Tracheal epithelial cell (primary cell): ENCODE measurements at places on chromosomes 7 and 10. TPM values are rescaled to one million over a fixed set of nuclear protein-coding genes. Genes with fewer than 3 reads are reported as not detected.

KNDC1 gene
- total RNA-seq, result under 0.01 and 0.21 TPM in 2 replicates

NFE2L3 gene
- total RNA-seq, result 9.4 and 34.7 TPM in 2 replicates

COBL gene
- 1.1 and 4.3 TPM in 2 replicates for total RNA-seq

SPDYE6 gene
- not detected in 2 replicates for total RNA-seq

LRRN3 gene
- under 0.01 TPM in 1 of 2 replicates, not detected in the other for total RNA-seq

C10orf67 gene
- not detected in 2 replicates for total RNA-seq

MOGAT3 gene
- not detected in 2 replicates for total RNA-seq

CFAP70 gene
- 0.96 and 1.3 TPM in 2 replicates for total RNA-seq

PLEKHS1 gene
- under 0.01 TPM in 2 replicates for total RNA-seq

NKX2-3 gene
- not detected in 2 replicates for total RNA-seq

RASSF4 gene
- under 0.01 and 28.4 TPM in 2 replicates for total RNA-seq

RADIL gene
- not detected in 2 replicates for total RNA-seq

EBLN1 gene
- total RNA-seq, result not detected in 2 replicates

AFAP1L2 gene
- 9.4 and 15.7 TPM in 2 replicates for total RNA-seq

CALHM3 gene
- total RNA-seq, result not detected in 2 replicates

POU6F2 gene
- total RNA-seq, result not detected in 2 replicates

BTBD16 gene
- not detected in 2 replicates for total RNA-seq

CTBP2 gene
- 105 and 125 TPM in 2 replicates for total RNA-seq

MNX1 gene
- 0.24 TPM in 1 of 2 replicates, not detected in the other for total RNA-seq

GFRA1 gene
- total RNA-seq, result under 0.01 and 19.8 TPM in 2 replicates

SFXN4 gene
- 37.5 and 42.9 TPM in 2 replicates for total RNA-seq

CTAGE4 gene
- 2.4 TPM in 1 of 2 replicates, not detected in the other for total RNA-seq

ITPRID1 gene
- not detected in 2 replicates for total RNA-seq

SPRN gene
- under 0.01 TPM in 1 of 2 replicates, not detected in the other for total RNA-seq
